T-helper 2 cell (primary cell): ENCODE measurements at places on chromosomes 11 and 22.
A peak's percentile ranks its signal among the peaks of the same experiment; 100 is the strongest.

DNA sequence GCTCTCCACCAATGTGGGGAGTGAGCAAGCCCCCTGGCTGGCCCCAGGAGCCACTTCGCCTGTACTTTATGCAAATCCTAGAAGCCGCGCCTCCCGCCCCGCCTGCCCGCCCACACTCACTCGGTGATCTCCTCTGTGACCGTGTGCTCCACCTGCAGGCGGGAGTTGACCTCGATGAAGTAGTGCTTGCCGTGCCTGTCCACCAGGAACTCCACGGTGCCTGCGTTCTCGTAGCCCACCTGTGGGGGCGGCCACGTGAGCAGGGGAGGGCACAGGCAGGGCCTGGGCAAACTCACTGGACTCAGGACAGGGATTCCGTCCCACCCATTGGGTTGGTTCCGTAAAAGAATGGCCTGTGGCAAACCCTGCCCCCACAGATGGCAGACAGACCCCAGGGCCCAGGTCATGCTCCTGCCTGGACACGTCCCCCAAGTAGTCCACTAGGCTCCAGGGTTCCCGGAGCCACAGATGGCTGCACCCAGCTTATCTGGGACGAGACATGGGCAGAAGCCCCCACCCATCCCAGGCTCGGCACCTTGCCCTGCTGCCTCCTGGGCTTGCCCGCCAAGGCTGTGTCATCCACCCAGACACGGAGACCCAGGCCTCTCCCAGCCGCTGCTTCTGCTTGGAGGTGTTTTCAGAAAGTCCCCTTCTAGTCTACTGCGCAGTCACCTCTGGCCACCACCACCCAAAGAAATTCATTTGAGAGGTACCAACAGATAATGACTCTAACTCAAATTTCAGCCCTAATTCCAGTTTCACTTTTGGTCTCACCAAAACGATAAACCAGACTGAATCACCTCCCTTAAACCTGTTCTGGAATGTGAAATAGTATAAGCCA, 12.1 kb downstream of the LRFN4 start:
- peak; percentile 76 for DNase-seq

DNA sequence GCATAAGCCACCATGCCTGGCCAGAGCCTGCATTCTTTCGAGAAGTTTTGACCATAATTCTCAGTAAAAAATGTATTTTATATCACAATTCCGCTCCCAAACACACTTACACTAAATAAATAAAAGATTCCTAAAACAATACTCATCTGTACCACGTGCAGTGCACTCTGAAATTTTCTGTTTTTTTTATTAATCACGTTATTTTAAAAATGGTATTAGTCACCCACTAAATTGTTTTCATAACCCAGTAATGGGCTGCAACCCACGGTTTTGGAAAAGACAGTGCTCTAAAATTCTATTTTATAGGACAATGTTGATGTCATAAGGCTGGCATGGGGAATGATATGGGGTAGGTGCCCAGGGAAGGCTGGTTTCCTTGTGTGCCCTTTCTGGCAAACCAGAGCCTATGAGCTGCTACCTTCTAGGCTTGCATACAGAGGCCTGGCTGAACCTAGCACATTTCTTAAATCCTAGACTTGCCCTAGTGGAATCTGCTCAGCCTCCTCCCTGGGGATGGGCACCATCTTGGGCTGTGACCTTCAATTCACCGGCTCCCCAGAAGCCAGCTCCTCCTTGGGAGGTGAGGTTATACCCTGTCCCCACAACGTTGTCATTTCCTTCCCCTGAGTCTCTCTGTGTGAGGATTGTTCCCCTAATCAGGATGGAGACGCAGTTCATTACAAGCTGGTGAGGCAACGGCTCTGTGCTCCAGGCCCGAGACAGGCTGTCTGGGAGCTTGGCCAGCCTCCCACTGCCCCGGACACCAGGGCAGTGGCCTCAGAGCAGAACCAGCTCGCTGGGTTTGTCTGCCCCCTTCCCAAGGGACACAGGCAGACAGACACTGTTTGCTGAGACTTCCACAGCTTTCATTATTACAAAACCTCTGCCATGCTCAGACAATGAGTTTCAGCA, 116.5 kb upstream of the NAV2 start:
- no peak for DNase-seq

DNA sequence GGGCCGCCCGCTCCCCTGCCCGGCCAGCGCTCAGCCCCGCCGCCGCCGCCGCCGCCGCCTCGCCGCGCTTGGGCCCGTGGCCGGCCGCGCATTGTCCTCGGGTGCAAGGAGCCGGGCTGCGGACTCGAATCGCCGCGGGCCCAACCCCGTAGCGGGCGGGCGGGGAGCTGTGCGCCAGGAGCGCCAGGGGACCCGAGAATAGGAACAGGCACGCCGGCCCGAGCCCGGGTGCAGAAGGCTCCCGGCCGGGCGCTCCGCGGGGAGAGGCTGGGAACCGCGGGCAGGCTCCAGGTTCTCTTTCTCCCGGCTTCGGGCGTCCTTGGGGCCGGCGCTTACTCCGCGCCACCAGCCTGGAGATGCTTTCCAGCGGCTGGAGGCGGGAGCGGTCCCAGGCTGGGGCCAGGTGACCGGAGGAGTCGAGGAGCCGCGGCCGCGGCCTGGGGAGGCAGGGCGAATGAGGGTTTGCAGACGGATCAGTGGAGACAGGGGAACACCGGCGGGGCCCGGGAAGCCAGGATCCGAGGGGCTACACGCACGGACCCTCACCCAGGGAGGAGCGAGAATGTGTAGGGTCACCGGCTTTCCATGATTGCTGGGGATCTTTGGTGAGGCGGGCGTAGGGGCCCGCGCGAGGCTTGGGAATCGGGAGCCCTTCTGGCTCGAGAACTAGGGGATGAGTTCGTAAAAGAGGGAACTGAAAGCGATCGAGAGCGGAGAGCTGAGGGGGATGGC, 726 bp downstream of the PKNOX2 start:
- DNase-seq, result no peak

DNA sequence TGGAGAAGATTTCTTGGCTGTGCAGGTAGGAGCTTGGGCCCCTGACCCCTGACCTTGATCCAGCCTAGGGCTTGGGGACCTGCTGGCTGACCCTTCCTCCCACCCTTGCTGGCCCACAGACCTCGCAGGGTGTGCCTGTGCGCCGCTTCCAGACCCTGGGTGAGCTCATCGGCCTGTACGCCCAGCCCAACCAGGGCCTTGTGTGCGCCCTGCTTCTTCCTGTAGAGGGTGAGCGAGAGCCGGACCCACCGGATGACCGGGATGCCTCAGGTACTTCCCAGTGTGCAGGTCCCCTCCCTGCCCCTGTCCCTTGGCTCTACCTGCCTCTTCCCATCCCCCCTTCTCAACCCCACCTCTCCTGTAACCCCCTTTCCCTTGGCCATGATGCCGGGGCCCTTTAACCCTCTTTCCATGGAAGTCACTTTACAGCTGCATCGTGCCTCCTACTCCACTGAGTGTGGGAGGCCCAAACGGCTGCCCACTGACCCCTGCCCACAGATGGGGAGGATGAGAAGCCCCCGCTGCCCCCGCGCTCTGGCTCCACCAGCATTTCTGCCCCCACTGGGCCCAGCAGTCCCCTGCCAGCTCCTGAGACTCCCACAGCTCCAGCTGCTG, 3.8 kb downstream of the INPPL1 start:
- DNase-seq, result no peak

DNA sequence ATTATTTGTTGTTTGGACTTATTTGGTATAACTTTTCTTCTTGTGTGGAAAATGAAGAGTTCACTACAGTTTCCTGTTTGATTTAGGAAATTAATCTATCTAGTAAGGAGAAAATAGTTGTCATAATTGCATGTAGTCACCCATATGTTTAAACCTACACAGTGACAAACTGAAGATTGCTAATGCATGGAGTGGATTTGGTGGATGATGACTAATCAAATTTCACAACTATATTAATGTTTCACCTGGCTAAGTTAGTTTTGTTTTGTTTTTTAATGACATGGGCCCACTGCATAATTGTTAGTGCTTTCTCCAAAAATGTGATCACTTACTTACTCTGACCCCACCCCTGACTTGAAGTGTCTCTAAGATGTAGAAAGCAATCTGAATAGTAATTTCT, 170.6 kb downstream of the DYNC2H1 start:
- DNase-seq, result no peak
